ENCODE measurements at places on chromosomes 1 and 21.

GRCh38 chr1:3779912-3780416 is 7.4 kb downstream of the SMIM1 start:
- no peak for DNase-seq

- DNase-seq: no peak
Observed at GRCh38 chr1:61247051-61247825, 164.9 kb downstream of the NFIA start.

DNA sequence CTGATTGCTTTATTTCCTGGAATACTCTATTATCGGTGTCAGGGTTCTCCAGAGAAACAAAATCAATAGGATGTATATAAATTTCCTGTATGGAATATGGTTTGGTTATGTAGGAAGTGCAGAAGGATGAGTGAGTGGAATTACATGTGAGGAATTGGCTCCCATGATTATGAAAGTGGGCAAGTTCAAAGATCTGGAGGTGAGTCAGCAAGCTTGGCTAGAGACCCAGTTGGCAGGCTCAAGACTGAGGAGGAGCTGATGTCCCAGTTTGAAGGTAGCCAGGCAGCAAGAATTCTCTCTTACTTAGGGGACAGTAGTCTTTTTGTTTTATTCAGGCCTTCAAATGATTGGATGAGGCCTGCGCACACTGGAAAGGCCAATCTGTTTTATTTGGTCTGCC is 57.5 kb downstream of the MAP3K7CL start:
- no peak for DNase-seq

DNA sequence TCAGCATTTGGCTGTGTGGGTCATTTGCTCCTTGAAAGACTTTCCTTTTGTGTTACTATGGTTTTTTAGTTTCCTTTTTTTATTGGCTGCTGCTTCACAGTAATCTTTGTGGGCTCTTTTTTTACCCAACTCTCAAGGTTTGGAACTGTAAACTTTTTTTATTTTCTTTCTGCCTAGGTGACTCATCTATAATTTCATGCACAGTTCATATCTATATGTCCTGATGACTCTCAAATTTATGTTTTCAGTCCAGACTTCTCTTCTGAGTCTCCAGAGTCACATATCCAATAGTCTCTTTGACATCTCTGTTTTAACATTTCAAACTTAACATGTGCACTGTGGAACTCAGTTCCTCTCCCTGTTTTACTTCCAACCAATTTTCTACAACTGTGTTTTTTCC is 83.4 kb downstream of the ATF6 start:
- no peak for DNase-seq

- DNase-seq: no peak
Observed at GRCh38 chr1:203440771-203441170, 34.8 kb upstream of the PRELP start.

- DNase-seq: no peak
Observed at GRCh38 chr1:55717111-55717510, 501.9 kb upstream of the USP24 start.

GRCh38 chr1:33127001-33127823 is 46.3 kb downstream of the AZIN2 start:
- peak; percentile 100 for DNase-seq

DNA sequence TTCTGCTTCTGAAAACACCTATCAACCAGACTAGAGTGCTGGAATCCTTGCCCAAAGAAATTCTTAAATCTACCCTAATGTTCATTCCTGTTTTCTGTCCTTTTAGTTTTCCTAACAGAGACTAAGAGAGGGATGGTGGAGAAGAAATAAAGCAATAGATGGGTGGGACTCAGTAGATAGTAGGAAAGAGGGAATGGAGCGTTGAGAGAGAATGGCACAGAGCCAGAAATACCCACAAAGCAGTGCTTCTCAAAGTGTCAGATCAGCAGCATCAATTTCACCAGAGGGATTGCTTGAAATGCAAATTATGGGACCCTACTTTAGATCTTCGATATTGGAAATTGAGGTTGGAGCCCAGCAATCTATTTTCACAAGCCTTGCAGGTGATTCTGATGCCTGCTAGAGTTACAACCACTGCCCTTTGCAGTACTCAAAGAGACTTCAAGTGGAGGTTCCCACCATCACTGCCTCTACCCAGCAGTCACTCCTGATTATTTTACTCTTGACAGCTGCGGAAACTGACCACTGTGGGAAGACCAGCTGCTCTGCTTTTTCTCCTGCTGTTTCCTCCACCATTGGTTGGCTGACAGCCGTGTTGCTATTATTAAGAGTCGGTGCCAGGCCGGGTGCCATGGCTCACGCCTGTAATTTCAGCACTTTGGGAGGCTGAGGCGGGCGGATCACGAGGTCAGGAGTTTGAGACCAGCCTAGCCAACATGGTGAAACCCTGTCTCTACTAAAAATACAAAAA is 11.4 kb upstream of the PRPF3 start:
- no peak for DNase-seq

GRCh38 chr1:19138331-19138730 is 71.7 kb downstream of the UBR4 start:
- no peak for DNase-seq

- no peak for DNase-seq
Observed at GRCh38 chr1:170545476-170545875, 13.5 kb downstream of the GORAB start.

GRCh38 chr1:94580367-94581115 is 39.0 kb upstream of the F3 start:
- no peak for DNase-seq

GRCh38 chr1:21267191-21268077 is 22.8 kb downstream of the ECE1 start:
- no peak for DNase-seq

DNA sequence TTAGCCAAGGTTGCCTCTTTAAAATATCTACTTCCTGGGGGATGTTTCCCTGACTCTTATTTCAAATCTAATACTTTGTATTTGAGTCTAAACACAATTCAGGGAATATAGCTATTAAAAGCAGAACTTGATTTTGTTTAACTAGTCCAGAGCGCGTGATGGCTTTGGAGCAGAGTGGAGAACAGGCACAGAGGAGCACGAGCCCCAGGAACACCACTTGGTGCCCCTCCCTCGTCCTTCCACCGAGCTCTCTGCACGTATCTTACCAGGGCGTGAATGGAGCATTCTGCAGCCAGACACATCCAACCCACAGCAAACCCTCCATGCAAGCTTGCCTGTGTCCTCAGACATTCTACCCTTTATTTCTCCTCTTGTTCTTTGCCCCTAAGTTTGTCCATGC is 14.1 kb downstream of the KIF26B start:
- DNase-seq: no peak

- peak; percentile 27 for DNase-seq
Observed at GRCh38 chr1:112704391-112704933, 2.5 kb downstream of the RHOC start.

GRCh38 chr1:65066419-65066765 is 81.6 kb upstream of the AK4 start:
- no peak for DNase-seq

DNA sequence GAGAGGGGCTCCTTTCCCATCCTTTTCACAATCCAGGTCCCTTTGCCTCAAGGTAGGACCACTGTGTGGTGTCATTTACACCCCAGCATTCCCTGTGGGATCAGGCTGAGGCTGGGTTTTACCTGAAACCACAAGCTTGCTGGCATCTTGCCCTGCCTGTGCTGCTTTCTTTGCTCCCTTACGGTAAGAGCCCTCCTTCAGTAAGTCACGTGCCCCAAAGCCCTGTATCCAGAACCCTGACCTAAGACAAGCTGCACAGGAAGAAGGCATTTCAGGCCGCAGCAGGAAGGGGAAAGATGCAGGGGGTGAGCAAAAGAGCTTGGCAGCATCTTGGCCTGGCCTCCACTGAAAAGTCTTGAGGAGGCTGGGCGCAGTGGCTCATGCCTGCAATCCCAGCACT is 58.4 kb downstream of the KLHDC7A start:
- DNase-seq: no peak

DNA sequence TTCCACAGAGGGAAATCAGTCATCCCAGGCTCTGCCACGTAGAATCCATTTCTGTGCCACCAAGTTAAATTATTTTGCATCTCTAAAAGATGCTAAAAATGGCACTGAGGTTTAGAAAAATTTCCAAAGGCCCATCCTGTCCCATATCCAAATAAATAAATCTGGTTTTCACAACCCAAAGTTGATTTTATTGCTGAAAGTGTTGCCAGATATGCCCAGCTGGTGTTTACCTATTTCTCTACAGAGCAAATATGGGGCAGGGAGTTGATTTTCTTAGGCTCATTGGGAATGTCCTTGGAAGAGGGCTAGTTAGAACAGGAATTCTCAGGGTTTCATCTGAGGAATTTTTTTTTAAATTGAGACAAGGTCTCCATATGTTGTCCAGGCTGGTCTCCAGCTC is 19.0 kb downstream of the MAP1LC3C start:
- no peak for DNase-seq

- DNase-seq: no peak
Observed at GRCh38 chr1:82587371-82587770, 786.6 kb downstream of the ADGRL2 start.
